Aorta (tissue), 5 donors: ENCODE measurements at places on chromosomes 3 and 15. TPM values are rescaled to one million over a fixed set of nuclear protein-coding genes. Genes with fewer than 3 reads are reported as not detected.
A peak's percentile ranks its signal among the peaks of the same experiment; 100 is the strongest.

RAD51 gene
- 0.33 TPM for polyA plus RNA-seq

ARHGAP11A gene
- polyA plus RNA-seq: 1.1 TPM

IL20RB gene
- polyA plus RNA-seq: 0.90 TPM

IQCH gene
- polyA plus RNA-seq: 1.2 TPM

CDCP1 gene
- 2.1 TPM for polyA plus RNA-seq

GABRB3 gene
- polyA plus RNA-seq: 0.50 TPM

VIPR1 gene
- polyA plus RNA-seq: 11.5 TPM

GRCh38 chr3:59308684-59309083, 258.9 kb upstream of the CFAP20DC start:
- H3K4me1 ChIP-seq: no peaks in the 10 kb centered on the region
- no peaks in the 10 kb centered on the region for H3K36me3 ChIP-seq
- no peak overlapping the region for H3K27ac ChIP-seq
- no peak overlapping the region for H3K4me3 ChIP-seq
- H3K27me3 ChIP-seq: no peaks in the 10 kb centered on the region
- DNase-seq: no peak

GRCh38 chr15:92885224-92886041, 14.7 kb upstream of the CHD2 start:
- H3K27me3 ChIP-seq: no peaks in the 10 kb centered on the region
- H3K4me3 ChIP-seq: peak overlapping the region; percentile 100
- no peaks in the 10 kb centered on the region for H3K4me1 ChIP-seq
- DNase-seq: no peak
- H3K36me3 ChIP-seq: no peaks in the 10 kb centered on the region
- no peak overlapping the region for H3K27ac ChIP-seq

DNA sequence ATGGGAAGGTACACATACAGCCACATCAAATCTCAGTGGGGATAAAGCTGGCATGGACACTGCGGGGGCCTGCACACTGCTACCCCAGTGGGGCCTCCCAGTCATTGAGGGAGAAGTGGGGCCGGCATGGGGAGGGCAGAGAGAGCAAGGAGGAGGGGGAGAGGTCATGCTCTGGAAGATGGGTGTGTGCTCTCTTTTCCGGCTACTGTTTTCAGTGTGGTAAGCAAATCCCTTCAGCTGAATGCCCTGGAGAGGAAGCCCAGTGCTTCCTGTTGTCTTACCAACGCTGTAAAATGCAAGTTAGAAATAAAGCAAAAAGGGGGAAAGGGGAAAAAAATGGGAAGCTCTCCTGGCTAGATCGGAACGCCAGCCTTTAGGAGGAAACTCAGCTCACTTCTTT, 30.8 kb downstream of the NRROS start:
- no peaks in the 10 kb centered on the region for H3K4me1 ChIP-seq
- H3K27me3 ChIP-seq: no peaks in the 10 kb centered on the region
- no peaks in the 10 kb centered on the region for H3K36me3 ChIP-seq
- no peak overlapping the region for H3K27ac ChIP-seq

- DNase-seq: no peak
- no peak overlapping the region for H3K4me3 ChIP-seq
- H3K27me3 ChIP-seq: no peaks in the 10 kb centered on the region
- H3K4me1 ChIP-seq: no peaks in the 10 kb centered on the region
- H3K36me3 ChIP-seq: peaks cover 5% of the 10 kb centered on the region
Measured at GRCh38 chr3:113953677-113954076, 5.9 kb downstream of the ZDHHC23 start.

DNA sequence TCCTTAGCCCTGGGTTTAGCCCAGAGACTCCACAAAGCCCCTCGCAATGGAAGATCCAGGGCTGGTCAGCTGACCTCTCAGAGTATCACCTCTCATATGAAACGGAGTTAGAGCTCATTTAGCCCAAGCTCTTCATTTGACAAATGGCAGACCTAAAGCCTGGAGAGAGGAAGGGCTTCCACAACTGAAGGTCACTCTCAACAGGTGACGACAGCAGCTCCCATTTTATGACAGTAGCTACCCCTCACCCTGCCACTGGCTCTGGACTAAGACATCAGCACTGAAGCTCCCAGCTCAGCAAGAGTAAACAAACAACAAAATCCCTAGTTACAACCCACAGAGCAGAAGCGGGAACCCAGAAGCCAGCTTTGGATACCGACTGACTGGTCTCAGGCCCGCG, 33.7 kb downstream of the TLE3 start:
- no peak overlapping the region for H3K27ac ChIP-seq
- peak; percentile 28 for DNase-seq
- no peaks in the 10 kb centered on the region for H3K4me1 ChIP-seq
- H3K27me3 ChIP-seq: no peaks in the 10 kb centered on the region
- peaks cover 6% of the 10 kb centered on the region for H3K36me3 ChIP-seq

DNA sequence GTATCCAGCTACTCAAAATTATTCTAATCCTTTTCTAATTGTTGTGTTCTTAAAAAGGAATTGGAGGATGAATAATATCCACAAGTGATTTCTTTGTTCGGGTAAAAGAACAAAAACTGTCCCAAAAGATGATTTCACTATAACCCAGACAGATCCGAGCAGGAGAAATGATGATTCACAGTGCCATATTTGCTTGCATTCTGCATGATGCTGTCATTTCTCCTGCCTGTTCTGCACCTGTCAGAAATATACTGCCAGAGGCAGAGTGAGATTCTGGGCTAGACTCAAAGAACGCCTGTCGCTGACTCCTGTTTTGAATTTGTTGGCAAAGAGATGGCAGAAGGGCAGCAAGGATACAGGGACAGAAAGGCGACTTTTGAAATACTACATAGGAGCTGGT, 34.7 kb upstream of the SLC24A5 start:
- H3K4me1 ChIP-seq: no peaks in the 10 kb centered on the region
- H3K27me3 ChIP-seq: no peaks in the 10 kb centered on the region
- no peak overlapping the region for H3K4me3 ChIP-seq
- no peak overlapping the region for H3K27ac ChIP-seq
- no peaks in the 10 kb centered on the region for H3K36me3 ChIP-seq
- DNase-seq: no peak

GRCh38 chr3:187992609-187993008, 161.3 kb upstream of the LPP start:
- DNase-seq: no peak
- no peak overlapping the region for H3K4me3 ChIP-seq
- no peaks in the 10 kb centered on the region for H3K36me3 ChIP-seq
- H3K4me1 ChIP-seq: no peaks in the 10 kb centered on the region
- no peaks in the 10 kb centered on the region for H3K27me3 ChIP-seq
- no peak overlapping the region for H3K27ac ChIP-seq

GRCh38 chr15:74332611-74333010, 34.8 kb downstream of the CYP11A1 start:
- DNase-seq: peak; percentile 56
- H3K4me1 ChIP-seq: no peaks in the 10 kb centered on the region
- H3K36me3 ChIP-seq: no peaks in the 10 kb centered on the region
- no peaks in the 10 kb centered on the region for H3K27me3 ChIP-seq
- H3K4me3 ChIP-seq: no peak overlapping the region
- H3K27ac ChIP-seq: no peak overlapping the region

DNA sequence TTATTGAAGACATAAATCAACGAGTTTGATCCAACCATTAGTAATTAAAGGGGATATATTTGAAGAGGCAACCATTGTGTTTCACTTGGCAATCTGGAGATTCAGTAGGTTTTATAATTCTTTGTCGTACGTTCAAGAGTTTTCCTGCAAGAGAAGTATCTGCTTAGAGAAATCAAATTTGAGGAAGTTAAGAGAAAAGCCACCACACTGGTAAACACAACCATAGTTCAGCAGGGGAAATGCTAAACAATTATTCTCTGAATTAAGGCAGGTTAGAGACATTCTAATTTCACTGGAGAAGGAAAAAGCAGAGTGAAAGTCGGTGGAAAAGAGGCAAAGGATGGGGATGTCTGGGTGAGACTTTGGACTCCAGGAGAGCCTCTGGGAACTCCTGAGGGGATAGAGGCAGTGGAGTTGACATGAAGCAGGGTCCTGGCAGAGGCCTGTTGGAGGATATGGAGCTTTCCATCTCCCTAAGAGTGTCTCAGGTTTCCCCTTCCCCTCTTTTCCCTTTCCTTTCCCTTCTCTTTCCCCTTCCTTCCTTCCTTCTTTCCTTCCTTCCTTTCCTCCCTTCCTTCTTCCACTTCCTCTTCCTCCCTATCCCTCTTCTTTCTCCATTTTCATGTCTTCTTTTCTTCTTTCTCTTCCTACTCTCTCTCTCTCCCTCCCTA, 26.5 kb downstream of the SPINK8 start:
- no peak overlapping the region for H3K27ac ChIP-seq
- H3K4me1 ChIP-seq: no peaks in the 10 kb centered on the region
- no peak overlapping the region for H3K4me3 ChIP-seq
- no peaks in the 10 kb centered on the region for H3K27me3 ChIP-seq
- DNase-seq: no peak
- H3K36me3 ChIP-seq: no peaks in the 10 kb centered on the region

GRCh38 chr15:27454281-27455075, 483.5 kb downstream of the GABRG3 start:
- H3K4me3 ChIP-seq: no peak overlapping the region
- no peaks in the 10 kb centered on the region for H3K36me3 ChIP-seq
- no peaks in the 10 kb centered on the region for H3K27me3 ChIP-seq
- DNase-seq: no peak

- H3K36me3 ChIP-seq: no peaks in the 10 kb centered on the region
- H3K4me1 ChIP-seq: no peaks in the 10 kb centered on the region
- peak; percentile 92 for DNase-seq
- H3K4me3 ChIP-seq: no peak overlapping the region
Measured at GRCh38 chr3:46909535-46910161, 32.1 kb downstream of the PTH1R start.

DNA sequence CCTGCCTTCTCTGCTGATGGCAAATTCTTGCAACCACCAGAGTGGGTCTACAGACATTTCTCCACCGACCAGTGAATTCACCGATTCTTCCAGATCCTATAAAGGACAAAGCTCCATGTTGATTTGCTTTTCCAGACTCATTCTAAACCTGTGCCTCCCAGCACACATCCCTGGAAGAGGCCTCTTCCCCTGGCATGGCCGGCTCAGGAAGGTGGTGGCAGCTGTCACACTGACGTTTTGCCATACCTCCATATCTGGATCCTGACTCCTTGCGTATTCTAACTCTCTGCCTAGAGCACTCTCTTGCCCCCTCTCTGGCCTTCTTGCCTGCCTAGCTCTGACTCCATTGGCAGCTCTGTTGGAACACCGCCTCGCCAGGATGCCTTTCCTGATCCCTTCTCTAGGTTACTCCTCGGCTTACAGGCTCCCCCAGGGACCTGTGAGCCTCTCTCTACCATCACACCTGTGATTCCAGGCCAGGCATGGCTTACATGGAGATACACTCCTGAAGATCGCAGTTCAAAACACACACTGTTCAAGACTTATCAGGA, 31.0 kb downstream of the SLCO2A1 start:
- H3K27ac ChIP-seq: no peak overlapping the region
- no peaks in the 10 kb centered on the region for H3K36me3 ChIP-seq
- no peaks in the 10 kb centered on the region for H3K27me3 ChIP-seq
- DNase-seq: peak; percentile 37

GRCh38 chr3:193297421-193297820, 56.4 kb downstream of the PLAAT1 start:
- peaks cover 2% of the 10 kb centered on the region for H3K27me3 ChIP-seq
- H3K36me3 ChIP-seq: no peaks in the 10 kb centered on the region
- no peaks in the 10 kb centered on the region for H3K4me1 ChIP-seq
- H3K27ac ChIP-seq: no peak overlapping the region

DNA sequence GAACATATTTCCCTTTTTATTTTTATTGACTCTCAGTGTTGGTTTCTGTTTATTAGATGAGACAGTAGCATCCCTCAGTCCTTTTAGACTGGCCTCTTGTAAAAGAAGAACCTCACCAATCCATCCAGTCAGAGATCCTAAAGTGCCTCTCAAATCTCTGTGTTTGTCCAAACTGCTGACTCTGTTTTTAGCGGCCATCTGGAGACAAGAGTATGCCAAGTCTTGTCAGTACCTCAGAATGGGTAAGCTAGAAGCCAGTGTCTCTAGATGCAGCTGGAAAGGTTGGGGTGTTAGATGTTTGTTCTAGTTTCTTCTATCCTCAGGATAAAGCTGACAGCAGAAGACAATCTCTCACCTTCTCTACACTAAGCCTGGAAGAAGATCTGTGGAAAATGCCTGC, 537.7 kb upstream of the ZNF385D start:
- no peak for DNase-seq
- no peaks in the 10 kb centered on the region for H3K27me3 ChIP-seq
- H3K4me1 ChIP-seq: no peaks in the 10 kb centered on the region
- H3K36me3 ChIP-seq: no peaks in the 10 kb centered on the region
- no peak overlapping the region for H3K27ac ChIP-seq

- no peaks in the 10 kb centered on the region for H3K4me1 ChIP-seq
- H3K27me3 ChIP-seq: no peaks in the 10 kb centered on the region
- H3K4me3 ChIP-seq: no peak overlapping the region
- H3K27ac ChIP-seq: no peak overlapping the region
- no peaks in the 10 kb centered on the region for H3K36me3 ChIP-seq
Measured at GRCh38 chr3:155485897-155486296, 192.4 kb upstream of the STRIT1 start.

DNA sequence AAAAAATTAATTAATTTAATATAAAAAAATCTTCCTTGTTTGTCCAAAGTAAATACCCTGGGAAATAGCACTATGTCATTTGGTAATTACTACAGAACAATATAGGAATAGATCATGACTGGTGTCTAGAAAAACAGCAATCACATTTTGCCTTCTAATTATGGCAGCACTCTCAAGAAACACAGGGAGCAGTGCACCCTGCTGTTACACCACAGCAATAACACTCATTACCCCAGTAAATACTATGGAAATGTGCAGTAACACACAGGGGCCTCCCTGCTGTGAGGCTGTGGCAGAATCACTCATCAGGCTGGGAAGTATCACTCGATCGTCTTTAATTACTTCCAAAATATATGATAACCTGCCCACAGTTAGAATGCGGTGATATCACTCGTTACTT, 646.0 kb downstream of the TUSC7 start:
- no peak for DNase-seq

DNA sequence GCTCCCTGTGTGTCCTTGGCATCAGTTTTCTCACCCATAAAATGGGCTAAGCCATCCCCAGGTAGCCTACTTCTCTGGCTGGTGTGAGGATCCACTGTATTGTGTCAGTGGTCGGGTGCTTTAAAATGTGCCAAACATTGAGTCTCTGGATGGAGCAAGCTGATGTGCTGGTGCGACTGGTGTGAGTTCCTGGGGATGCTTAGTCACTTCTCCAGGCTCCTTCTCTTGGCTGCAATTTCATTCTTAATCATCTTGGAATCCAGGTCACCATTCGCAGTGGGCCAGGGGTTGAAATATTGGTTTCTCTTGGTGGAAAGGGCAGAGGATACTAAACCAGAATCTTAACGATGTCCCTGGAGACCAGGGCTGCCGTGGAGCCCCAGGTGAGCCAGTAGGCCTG, 29.3 kb downstream of the SCN5A start:
- no peak overlapping the region for H3K27ac ChIP-seq
- no peaks in the 10 kb centered on the region for H3K4me1 ChIP-seq
- no peaks in the 10 kb centered on the region for H3K27me3 ChIP-seq

GRCh38 chr15:79991826-79992225, 20.8 kb upstream of the BCL2A1 start:
- H3K4me3 ChIP-seq: no peak overlapping the region
- H3K27me3 ChIP-seq: no peaks in the 10 kb centered on the region
- no peaks in the 10 kb centered on the region for H3K36me3 ChIP-seq
- H3K4me1 ChIP-seq: no peaks in the 10 kb centered on the region
- no peak for DNase-seq

GRCh38 chr15:67781061-67781460, 44.2 kb upstream of the SKOR1 start:
- no peak overlapping the region for H3K27ac ChIP-seq
- H3K4me1 ChIP-seq: no peaks in the 10 kb centered on the region
- H3K36me3 ChIP-seq: no peaks in the 10 kb centered on the region
- DNase-seq: no peak

GRCh38 chr15:99320374-99321215, 69.3 kb downstream of the LRRC28 start:
- H3K36me3 ChIP-seq: no peaks in the 10 kb centered on the region
- no peak for DNase-seq
- H3K4me3 ChIP-seq: no peak overlapping the region
- H3K27ac ChIP-seq: no peak overlapping the region
- H3K27me3 ChIP-seq: no peaks in the 10 kb centered on the region
